Breast epithelium (tissue), 4 donors: ENCODE measurements at places on chromosomes 1 and 21.

- no peak for DNase-seq
These were observed 612.2 kb downstream of the SMYD3 start for GRCh38 chr1:245894843-245895242.

- peak; percentile 22 for DNase-seq
These were observed 21.8 kb downstream of the ATF3 start for GRCh38 chr1:212630158-212630900.

DNA sequence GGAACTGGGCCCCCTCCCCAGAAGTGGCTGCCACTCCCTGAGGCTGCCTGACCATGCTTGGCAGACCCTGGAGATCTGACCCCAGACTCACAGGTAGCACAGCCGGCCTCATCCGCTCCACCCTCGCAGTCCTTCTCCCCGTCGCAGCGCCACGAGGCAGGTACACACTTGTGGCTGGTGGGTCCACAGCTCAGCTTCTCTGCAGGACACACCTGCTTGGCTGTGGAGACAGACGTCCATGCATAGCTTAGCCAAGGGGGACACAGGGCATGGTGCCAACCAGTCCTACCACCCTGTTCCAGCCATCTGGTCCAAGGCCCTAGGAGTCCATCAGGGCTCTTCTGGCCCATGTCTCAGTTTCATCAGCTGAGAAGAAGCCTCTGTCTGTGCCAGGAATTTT, 42.2 kb upstream of the MAGOH start:
- no peak for DNase-seq

- DNase-seq, result no peak
These were observed 534.0 kb downstream of the KIF26B start for GRCh38 chr1:245688536-245689453.

DNA sequence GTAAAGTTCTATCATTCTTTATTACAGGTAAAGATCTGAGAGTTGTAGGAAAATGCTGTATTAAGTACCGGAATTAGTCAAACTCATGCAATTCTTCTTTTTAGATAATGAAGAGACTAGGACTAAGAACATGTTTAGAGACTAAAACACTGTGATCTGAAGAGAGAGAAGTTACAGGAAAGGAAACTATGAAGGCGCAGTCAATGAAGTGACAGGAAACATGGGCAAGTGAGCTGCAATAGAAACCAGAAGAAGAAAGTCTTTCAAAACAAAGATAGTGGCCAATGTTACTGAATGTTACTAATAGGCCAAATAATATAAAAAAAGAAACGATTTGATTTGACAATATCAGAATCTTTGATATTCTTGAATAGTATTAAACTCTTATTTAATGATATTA, 659.4 kb upstream of the RGS18 start:
- no peak for DNase-seq
